ENCODE measurements at places on chromosomes 3 and 15.

DNA sequence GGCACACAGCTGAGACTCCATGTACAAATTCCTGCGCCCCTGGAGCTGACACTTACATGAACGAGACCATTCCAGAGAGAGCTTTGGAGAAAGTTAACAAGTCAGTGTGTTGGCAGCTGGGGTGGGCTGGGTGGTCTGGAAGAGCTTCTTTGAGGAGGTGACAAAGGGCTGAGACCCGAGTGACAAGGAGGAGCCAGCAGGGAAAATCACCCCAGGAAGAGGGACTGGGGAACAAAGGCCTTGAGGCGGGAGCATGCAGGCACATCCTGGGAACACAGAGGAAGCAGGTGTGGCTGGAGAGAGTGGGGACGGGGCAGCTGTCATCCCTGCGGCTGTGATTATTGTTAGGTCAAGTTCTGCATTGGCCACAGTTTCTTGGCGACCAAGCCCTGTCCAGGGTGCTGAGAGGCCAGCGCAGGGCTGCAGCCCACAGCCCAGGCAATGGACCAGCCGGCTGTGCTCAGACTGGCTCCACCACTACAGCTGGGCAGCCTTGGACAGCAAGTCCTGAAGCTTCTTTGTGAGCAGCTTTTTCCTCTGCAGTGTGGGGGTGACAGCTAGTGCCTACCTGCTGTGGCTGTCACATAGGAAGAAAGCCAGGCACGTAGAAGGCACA lies 34.2 kb upstream of the PRR23E start:
- DNase-seq: peak; percentile 72

DNA sequence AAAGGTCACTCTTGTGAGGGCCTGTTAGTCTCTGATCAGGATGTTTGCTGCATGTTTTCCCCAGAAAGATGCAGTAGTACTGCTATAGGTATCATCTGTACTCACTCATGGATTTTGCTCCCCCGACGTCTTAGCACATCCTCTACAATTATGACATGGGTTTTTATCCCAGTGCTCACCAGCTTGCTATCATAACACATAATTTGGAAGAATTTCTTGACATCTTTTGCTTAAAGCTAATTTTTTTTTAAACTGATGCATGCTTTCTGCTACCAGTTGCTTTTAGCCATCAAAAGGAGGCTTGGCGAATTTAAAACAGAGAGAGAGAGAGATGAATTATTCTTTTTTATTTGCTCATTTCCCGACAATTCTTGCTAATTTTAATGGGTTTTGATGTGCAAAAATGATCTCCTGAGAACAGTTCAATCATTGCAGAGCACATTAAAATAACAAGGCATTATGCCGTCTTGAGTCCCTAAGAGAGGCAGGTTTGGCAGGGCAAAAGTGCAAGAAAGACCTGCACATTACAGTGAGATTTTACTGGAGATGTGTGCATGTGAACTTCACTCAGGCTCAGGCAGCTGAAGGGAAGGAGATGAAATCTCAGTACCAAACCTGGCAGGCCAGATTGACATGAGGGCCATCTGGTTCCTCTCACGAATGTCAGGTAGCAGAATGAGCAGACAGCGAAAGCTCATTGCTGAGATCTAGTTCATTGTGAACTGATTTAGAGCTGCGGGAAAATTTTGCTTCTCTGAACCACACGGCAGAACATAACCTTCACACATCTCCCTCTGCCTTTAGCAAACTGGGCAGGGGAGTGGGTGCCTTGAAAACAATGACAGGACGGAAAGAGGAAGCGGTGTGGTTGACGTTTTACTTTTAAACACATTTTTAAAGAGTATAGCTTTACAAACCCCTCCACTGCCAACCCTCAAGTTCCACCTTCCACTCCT lies 25.9 kb upstream of the GOLGA8B start:
- DNase-seq: no peak

DNA sequence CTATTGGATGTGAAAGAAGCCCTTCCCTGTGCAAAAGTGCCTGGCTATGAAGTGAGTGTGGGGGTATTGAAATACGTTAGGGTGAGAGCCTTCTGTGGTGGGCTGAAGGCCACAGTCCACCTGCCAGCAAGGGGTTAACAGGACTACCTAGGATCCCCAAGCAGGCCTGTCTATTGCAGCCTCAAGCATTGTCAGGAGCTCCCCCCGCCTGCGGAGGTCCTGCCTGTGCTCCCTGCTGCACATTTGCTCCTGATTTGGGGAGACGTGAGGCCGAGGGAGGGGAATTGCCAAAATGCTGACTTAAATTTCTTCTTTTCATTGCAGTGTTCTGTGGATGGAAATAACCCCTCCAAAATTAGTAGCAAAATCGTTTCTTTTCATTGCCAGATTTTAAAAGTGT lies 56.2 kb downstream of the GABRG3 start:
- no peak for DNase-seq

- DNase-seq: no peak
These were observed 6.5 kb upstream of the HPS3 start for GRCh38 chr3:149122721-149123578.

GRCh38 chr3:176974279-176974678 lies 223.0 kb downstream of the TBL1XR1 start:
- no peak for DNase-seq

DNA sequence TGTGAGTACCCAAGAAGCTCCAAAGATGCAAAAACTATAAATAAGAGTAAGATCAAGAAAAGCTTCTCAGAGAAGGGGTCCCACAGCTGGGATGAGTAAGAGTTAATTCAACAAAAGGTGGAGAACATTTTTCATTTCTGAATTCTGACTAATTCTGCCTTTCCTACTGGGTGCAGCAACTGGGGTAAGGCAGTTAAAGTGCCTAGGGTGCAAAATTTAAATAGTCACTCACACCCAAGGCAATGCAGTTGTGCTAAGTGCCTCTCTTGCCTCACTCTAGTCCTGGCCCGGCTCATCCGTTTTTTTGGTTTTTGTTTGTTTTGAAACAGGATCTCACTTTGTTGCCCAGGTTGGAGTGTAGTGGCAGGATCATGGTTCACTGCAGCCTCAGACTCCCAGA lies 240.2 kb downstream of the TP63 start:
- no peak for DNase-seq

GRCh38 chr3:172666873-172667694 lies 43.8 kb downstream of the NCEH1 start:
- peak; percentile 88 for DNase-seq

GRCh38 chr3:16587681-16588060 lies 17.6 kb downstream of the DAZL start:
- DNase-seq: no peak

- DNase-seq: no peak
These were observed 191.4 kb downstream of the THRB start for GRCh38 chr3:24303057-24303754.

- peak; percentile 81 for DNase-seq
These were observed 32.2 kb upstream of the CDCP1 start for GRCh38 chr3:45178183-45179023.

GRCh38 chr3:132247211-132247610 lies 70.0 kb upstream of the ACP3 start:
- no peak for DNase-seq

- DNase-seq: no peak
These were observed 162.8 kb upstream of the RARB start for GRCh38 chr3:25265284-25265683.

GRCh38 chr15:25797936-25798901 lies 64.9 kb downstream of the ATP10A start:
- DNase-seq: no peak

DNA sequence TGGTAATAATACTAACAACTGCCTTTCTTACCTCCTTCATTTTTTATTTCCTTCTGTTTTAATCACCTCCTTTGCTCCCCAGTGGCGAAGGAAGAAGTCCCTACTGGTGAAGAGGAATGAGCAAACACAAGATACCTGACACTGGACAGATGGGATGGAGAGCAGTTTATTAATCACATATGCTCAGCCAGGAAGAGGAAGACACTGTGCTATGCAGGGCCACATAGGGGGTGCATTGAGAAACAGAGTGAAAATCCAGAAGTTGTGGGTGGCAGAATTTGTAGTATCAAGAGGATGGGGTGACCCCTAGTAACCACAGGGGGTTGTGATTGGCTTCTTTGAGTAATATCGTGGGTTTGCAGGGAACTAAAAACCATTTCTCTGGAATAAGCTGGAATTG lies 1041.9 kb downstream of the OTOL1 start:
- DNase-seq: no peak

DNA sequence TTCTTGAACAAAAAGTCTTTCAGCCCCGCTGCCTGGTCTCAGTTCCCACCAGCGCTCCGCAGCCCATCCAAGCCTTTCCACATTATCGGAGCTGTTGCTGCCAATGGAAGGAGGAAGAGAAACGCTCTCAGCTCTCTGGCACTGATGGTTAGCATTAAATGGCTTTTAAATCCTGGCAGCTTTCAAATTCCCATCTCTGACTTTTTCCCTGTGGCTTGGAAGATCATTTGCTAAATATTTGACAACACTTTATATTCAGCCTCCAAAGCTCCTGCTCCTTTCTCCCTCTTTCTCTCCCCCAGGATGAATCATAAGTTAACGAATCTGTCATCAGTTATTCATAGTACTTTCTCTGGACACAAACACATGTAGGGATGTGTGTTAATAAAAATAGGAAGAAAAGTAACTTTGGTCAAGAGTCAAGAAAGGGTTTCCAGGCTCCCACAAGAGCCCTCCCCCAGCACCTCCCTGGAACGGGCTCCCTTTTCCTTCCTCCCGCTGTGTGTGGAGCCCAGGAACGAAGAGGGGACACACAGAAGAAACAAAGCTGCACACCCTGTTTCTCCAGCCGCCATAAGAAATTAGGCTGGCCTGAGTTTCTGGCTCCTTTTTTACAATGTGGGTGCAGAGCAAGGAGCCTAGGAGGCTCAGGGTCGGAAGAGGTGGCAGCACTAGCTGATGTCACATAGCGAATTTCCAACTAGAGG lies 47.6 kb upstream of the TSEN2 start:
- DNase-seq: no peak

GRCh38 chr3:82012775-82013174 lies 251.3 kb upstream of the GBE1 start:
- no peak for DNase-seq

- no peak for DNase-seq
These were observed 15.5 kb upstream of the CCDC33 start for GRCh38 chr15:74220475-74221248.

DNA sequence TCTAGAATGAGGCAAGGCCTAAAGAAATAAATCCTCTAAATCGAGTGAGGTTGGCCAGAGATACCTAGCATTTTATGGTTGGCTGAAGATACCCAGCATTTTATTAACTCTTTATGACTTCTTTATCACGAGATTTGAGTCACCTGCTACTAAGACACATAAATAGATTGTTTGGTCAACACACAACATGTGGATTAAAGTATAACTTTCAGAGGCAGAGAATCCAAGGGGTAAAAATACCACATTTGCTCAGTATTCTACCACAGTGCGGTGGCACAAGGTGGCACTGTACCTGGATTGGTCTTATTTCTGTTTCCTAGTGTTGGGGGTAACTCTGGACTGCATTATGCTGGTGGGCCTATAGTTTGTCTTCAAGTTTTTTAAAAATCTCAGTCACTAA lies 27.0 kb upstream of the VILL start:
- no peak for DNase-seq

DNA sequence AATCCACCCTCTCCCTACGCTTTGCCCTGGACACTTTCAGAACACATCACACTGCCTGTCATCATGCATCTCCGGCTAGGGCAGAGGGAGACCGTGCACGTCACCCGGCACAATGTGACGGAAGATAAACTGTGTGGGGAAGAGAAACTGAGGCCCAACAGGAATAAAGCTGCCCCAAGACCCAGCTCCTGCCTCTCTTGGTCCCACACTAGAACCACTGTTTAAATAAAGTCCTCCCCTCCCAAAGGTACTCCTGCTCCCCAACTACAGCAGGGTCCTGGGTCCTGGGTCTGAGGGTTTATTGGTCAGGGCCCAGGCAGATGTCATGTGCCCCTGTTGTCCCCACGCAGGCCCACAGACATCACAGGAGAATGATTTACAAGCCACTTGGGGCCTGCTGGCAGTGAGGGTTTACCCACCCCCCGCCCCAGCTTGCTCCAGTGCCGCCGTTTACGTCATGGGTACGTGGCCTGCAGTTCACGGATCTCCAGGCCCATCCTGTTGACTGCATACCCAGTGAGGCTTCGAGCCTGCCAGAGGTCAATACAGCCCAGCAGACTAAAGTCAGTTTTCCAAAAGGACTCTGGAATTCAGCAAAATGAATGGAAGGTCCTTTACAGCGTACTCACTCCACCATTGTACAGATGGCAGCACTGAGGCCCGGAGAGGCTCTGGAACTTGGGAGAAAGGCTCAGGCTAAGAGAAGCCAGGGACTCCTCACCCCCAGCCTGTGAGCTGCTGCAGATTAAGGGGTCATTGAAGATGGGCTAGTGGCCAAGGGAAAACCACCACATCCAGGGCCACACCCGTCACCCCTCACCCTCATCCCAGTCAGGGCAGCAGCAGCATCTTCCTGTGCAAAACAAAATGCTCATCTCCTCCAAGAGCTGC lies 23.2 kb downstream of the ALS2CL start:
- DNase-seq: peak; percentile 79

DNA sequence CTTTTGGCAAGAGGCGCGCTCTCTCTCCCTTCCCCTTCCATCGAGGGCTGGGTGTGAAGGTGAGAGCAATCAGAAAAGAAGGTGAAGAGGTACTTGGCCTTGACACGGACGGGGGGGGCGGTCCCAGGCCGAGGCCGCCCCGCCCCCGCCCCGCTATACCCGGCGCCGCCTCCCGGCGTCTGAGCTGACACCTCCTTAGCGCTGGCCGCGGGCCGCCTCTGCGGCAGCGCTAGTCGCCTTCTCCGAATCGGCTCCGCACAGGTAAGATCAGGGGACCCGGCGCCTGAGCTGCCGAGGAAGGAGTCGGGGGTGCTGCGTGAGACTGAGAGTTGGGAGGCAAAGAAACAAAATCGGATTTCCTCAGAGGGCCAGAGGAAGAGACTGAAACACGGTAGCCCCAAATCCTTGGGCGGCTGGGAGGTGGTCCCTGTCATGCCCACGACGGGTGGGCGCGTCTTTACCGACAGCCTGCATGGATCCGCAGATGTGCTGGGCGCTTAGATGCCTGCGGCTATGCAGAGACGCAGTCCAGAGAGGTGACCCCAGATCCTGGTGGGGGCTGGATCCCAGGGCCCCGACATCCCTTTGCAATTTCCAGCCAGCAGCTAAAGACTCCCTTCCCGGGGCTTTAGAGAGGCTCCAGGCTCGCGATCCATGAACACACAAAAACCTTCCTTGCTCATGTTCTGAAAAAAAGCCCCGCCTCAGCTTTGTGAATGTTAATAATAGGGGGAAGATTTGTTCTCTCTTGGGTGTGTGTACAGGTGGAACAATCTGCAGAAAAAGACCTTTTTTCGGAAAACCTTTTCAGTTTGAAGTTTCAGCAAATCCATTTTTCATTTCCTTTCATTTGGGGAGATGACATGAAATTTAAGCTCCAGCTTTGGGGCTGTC lies at the start of gene ENTPD3:
TSS of gene ENTPD3 (plus strand) at position 184 of the 894 bp plus-strand sequence. CDS start 874 bp downstream, outside the sequence.
- DNase-seq: no peak

Measured in lower leg skin (tissue), 4 donors.